GM18507 (cell line): ENCODE measurements at places on chromosomes 12 and 14.

GRCh38 chr12:21751517-21751916 lies 23.0 kb downstream of the KCNJ8 start:
- DNase-seq = no peak

DNA sequence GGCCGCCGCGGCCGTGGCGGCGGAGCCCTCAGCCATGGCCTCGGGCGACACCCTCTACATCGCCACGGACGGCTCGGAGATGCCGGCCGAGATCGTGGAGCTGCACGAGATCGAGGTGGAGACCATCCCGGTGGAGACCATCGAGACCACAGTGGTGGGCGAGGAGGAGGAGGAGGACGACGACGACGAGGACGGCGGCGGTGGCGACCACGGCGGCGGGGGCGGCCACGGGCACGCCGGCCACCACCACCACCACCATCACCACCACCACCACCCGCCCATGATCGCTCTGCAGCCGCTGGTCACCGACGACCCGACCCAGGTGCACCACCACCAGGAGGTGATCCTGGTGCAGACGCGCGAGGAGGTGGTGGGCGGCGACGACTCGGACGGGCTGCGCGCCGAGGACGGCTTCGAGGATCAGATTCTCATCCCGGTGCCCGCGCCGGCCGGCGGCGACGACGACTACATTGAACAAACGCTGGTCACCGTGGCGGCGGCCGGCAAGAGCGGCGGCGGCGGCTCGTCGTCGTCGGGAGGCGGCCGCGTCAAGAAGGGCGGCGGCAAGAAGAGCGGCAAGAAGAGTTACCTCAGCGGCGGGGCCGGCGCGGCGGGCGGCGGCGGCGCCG lies 381 bp downstream of the YY1 start:
- no peak for DNase-seq

DNA sequence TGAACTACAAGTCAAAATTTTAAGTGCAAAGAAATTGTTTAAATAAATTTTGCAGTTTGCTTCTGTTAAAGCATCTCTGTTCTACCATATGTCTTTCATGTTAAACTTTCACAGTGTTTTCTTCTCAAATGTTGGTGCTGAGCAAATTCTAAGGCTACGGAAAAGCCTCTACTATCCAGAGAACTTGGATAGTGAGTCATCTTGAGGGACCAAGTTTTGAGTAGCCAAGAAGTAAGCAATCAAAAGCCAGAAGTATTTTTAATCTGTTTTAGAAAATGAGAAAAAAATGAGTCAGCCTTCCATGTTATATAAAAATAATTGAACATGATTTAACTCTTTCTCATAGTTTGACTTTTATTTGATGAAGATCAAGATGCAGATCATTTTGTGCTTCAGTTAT lies 3.3 kb downstream of the BRMS1L start:
- DNase-seq = no peak

DNA sequence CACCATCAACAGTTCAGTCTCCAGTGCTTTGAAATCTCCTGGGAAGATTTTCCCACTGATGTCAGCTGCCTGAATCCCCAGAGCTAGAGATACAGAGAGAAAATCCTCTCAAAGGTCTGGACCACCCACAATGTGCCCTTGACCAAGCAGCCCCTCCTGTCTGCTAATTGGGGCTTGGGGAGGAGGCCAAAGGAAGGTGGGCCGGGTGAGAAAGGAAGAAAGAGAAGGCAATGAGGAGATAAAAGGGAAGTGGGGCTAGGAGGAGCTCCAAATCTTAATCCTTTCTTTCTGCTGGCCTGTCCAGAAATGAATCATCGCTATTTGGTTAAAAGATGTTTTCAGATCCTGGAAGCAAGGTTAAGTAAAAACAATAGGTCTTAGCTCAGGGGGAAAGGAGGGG lies 322.9 kb downstream of the BCL11B start:
- no peak for DNase-seq

GRCh38 chr14:85400678-85401077 lies 129.3 kb upstream of the FLRT2 start:
- no peak for DNase-seq

- DNase-seq = no peak
Observed at GRCh38 chr12:109463756-109464155, 13.3 kb downstream of the KCTD10 start.
